ENCODE measurements at places on chromosomes 11 and 22.

DNA sequence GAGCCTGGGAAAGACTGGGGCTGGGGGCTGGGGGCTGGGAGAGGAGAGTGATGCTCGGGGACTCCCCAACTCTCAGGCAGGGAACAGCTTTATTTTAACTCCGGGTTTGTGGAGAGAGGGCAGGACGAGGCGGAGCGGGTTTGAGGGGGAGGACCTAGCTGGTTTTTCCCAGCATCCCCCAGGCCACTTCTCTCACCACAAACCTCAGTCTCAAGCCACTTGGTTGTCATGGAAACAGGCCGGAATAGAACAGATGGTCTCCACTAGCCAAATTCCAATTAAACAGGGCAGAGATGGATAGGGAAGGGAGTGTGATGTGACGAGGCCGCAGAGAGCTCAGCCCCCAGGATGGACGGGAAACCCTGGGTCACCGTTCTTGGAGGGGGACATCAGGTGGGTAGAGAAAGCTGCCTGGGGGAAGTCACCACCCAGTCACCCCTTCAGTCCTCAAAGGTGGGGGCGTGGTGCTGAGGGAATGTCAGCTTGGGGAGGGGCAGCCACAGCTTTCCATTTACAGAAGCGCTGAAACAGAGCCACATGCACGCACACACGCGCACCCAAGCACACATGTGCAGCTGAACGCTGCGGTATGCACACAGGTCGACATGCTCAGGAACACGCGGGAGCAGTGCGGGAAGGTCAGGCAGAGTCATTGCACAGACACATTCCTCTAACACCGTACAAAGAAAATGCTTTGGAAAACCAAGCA lies 19.2 kb downstream of the NECTIN1 start:
- DNase-seq: peak; percentile 79

GRCh38 chr11:129061492-129062230 lies 119.0 kb upstream of the TP53AIP1 start:
- no peak for DNase-seq

DNA sequence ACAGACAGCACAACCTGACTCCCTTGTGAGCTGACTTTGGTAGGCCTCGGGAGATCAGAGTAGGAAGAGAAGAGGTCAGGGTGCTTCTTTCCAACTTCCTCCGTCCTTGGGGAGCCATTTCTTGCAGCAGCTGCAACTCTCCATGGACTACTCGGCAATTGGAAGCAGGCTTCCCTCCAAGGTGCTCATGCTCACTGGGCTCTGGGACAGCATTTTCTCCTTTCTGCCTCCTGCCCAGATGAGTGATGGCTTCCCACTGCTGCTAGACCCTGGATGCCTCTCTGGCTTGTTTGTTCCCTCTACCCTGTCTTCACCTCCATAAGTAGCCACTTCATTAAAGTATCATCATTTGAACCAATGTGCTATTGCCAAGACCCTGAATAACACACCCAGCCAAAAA lies 8.2 kb upstream of the PRSS23 start:
- DNase-seq: no peak

DNA sequence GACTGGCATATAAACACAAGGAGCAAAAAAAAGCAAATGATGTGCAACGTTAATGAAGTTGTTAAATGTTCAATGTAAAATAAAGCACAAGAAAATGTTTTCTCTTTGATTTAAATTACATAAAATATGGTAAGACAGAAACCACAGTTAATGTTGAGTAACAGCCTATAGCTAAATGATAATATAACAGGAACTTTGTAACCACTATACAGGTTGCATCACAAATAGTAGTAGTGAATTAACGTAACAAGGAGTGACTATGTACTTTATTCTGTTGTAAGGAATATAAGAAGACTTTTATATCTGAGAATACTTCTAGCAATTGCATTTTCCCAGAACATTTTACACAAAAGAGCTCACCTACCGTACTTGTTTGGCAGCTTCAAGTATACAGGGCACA lies 16.9 kb downstream of the SAAL1 start:
- no peak for DNase-seq

- no peak for DNase-seq
Observed at GRCh38 chr11:107801641-107802040, 56.9 kb downstream of the SLC35F2 start.

- no peak for DNase-seq
Observed at GRCh38 chr22:27827604-27828587, 26.3 kb upstream of the MN1 start.

DNA sequence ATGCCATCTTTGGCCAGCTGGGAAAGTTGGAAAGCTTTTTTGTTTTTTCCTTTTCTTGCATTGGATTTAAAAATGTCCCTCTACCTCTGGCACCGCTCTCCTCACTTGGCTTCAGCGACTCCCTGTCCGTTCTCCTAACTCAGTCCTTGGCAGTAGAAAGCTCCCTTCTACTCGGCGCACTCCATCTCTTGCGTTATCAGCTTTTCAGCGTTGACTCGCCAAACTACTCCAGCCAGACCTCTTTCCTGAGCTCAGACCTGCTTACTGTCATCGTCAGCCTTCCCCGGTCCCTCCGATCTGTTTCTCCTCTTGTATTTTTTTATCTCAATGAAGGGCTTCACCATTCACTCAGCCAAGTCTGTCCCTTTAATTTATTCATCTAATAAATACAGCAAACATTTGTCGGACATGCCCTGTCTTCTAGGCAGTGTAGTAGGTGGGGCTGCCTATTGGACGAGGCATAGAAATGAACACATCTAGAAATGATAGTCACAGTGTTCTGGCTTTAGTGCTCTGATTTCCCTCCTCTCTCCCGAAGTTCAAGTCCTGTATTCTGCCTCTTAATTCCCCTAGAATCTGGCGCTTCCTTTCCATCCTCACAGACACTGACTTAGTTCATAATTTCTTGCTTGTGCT lies 839 bp downstream of the CEP164 start:
- DNase-seq: peak; percentile 33

GRCh38 chr11:72048766-72049460 lies 31.4 kb downstream of the NUMA1 start:
- DNase-seq: no peak

Measured in NCI-H1105 treated with DMSO at 0.1 percent for 48 hours (cell line).